ENCODE measurements at places on chromosomes 1 and 21.

DNA sequence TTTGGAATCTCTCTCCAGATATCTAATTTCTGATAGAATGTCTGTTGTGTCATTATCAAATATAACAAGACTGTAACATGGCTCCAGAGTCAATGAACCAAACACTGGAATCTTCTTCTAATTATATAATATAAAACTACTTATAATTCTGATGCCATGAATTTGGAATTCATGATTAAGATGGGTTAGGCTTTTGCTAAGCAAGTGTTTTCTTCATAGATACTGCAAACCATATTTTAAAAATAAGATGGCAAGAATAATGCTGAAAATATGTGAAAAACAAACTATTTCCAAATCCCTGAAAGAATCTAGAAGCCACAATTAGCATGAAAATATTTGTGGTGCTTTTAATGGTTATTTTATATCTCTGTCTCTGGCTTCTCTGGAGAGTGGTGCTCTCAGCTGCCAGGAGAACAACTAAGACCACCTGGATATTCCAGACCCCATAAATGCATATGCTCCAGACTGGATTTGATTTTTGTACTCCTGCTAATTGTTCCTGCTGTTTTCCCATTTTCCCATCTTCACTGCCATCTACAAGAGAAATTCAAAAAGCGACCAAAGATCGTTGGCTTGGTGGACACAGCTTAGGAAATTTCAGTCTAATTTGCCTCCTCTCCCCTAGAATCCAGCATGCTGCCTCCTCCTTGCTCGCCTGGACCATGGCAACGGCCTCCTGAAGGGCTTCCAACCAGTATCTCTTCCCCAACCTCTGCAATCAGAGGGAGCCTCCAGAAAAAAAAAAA, 418.9 kb downstream of the SETD4 start:
- DNase-seq: no peak

- peak; percentile 36 for DNase-seq
Measured at GRCh38 chr1:156910309-156910782, 10.1 kb upstream of the LRRC71 start.

DNA sequence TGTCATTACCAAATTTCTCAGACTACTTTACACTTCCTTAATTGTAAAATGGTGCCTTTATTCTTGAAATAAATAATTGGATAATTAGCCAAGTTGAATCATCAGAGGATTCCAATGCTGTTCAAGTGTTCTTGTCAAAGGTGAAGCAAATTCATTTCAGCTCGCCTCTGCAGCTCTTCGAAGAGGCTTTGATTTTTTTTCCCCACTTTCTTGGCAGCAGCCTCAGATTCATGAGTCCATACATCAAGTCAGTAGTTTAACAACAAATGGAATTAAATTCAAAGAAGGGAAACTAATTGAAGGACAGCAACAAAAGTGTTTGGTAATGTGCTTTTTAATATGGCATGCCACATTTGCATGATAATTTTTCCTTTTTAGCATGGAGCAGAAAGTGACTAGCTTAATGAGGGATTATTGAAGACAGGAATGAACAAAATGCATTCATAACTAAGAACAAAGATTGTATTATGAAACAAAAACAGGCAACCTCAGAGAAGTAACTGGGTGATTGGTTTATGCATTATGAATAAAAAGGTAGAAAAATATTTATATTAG, 239.0 kb downstream of the USH2A start:
- no peak for DNase-seq

DNA sequence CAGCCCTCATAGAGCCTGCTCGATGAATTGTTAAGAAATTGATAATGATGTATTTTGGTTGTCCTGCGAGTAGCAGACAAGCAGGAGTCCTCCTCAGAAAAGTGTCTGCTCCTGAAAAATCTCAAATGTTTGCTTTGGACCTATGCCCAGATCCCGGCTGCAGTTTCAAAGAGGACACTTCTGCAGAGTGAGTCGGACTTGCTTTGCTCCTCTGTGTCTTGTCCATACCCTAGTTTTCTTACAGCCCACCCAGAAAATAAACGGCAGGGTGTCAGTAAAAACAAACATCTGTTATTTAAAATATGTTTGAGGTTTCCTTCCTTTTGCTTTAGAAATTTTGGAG, 2.8 kb downstream of the S100A10 start:
- no peak for DNase-seq

DNA sequence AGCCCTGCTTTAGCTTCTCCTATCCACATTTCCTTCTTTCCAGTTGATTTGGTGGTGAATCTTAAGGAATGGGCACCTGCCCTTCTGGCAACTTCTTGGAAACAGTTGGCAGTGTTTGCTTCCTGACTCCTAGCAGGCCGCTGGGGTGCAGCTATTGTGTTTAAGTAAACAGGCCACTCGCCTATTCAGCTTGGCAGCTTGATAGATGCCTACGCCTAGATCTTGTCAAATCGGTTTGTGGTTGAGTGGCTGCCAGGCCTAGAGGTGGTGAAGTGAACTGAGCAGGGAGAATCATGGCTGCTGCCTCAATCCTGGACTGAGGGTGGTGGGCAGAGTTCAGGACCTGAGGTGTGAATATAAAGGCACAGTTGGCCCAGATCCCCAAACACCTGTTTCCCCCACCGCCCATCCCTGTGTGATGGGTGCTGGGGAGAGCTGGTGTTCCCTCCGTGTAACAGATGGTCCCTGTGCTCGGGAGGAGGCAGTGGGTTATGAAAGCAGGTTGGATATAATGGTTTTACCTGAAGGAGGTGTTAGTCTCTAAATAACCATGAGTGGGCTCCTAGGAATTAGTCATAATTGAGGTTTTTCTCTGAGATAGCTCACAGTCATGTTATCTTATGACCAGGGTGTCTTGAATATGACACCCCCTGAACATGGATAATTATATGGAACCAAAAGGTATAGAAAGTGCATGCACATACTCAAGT, 940 bp upstream of the PLA2G2C start:
- peak; percentile 75 for DNase-seq

GRCh38 chr1:212700223-212700891, 717 bp upstream of the BATF3 start:
- peak; percentile 29 for DNase-seq

- no peak for DNase-seq
Measured at GRCh38 chr1:67690411-67690810, 5.4 kb downstream of the GADD45A start.

Data from T-helper 2 cell (primary cell).